ENCODE measurements at places on chromosomes 11 and 22. TPM values are rescaled to one million over a fixed set of nuclear protein-coding genes. Genes with fewer than 3 reads are reported as not detected.

- peak overlapping the region; percentile 85 for H3K4me3 ChIP-seq
- DNase-seq: no peak
- peak overlapping the region; percentile 81 for H3K27ac ChIP-seq
- no peaks in the 10 kb centered on the region for H3K27me3 ChIP-seq
- peaks cover 46% of the 10 kb centered on the region for H3K4me1 ChIP-seq
- peaks cover 4% of the 10 kb centered on the region for H3K36me3 ChIP-seq
Observed at GRCh38 chr11:75352588-75353206, 1.2 kb upstream of the ARRB1 start.

- H3K36me3 ChIP-seq: no peaks in the 10 kb centered on the region
- H3K27me3 ChIP-seq: peaks cover 16% of the 10 kb centered on the region
Observed at GRCh38 chr11:121968638-121969037, 147.4 kb downstream of the BLID start.

FOLR1 gene
- total RNA-seq: not detected

CBX7 gene
- total RNA-seq: 12.5 TPM

OR2AT4 gene
- total RNA-seq: not detected

- peaks cover 4% of the 10 kb centered on the region for H3K36me3 ChIP-seq
- no peak for DNase-seq
- no peak overlapping the region for H3K27ac ChIP-seq
- no peaks in the 10 kb centered on the region for H3K27me3 ChIP-seq
- H3K4me3 ChIP-seq: no peak overlapping the region
Observed at GRCh38 chr11:59918987-59919589, 19.1 kb upstream of the OOSP1 start.

OR51E2 gene
- not detected for total RNA-seq
